MCF 10A (cell line): ENCODE measurements at places on chromosomes 6 and 20. TPM values are rescaled to one million over a fixed set of nuclear protein-coding genes. Genes with fewer than 3 reads are reported as not detected.
A peak's percentile ranks its signal among the peaks of the same experiment; 100 is the strongest.

The PGBD1 gene
- total RNA-seq, result 2.5 and 2.9 TPM in 2 replicates

The KHDC1 gene
- total RNA-seq, result 1.3 and 2.6 TPM in 2 replicates

The FOXS1 gene
- total RNA-seq, result not detected in 2 replicates

The MCM9 gene
- total RNA-seq, result 13.0 and 14.7 TPM in 2 replicates

The CFB gene
- 24.5 and 24.6 TPM in 2 replicates for total RNA-seq

The TBC1D32 gene
- 10.2 and 11.0 TPM in 2 replicates for total RNA-seq

The TNF gene
- total RNA-seq, result not detected in 2 replicates

DNA sequence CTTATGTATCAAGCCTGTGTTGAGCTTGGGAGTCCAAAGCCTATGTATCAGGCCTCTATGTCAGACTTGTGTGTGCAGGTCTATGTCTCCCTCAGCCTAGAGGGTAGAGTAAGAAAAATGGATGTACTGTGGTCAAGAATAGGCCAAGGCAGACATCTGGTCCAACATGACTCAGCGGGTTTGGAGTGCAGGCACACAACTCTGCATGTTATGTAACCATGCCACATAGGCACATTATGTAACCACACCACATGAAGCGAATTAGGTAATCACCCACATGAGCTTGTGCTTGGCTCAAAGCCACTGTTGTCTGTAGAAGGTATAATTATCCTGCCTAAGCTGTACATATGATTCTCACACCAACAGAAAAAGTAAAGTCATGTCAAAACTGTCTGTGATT is 1190.5 kb upstream of the EYS start:
- DNase-seq, result peak; percentile 93
- no peaks in the 10 kb centered on the region for H3K36me3 ChIP-seq
- no peak overlapping the region for H3K27ac ChIP-seq
- no peak overlapping the region for H3K4me3 ChIP-seq

- peaks cover 13% of the 10 kb centered on the region for H3K36me3 ChIP-seq
- no peaks in the 10 kb centered on the region for H3K27me3 ChIP-seq
- peak; percentile 75 for DNase-seq
- peak overlapping the region; percentile 80 for H3K27ac ChIP-seq
- H3K4me1 ChIP-seq, result peaks cover 31% of the 10 kb centered on the region
- peak overlapping the region; percentile 30 for H3K4me3 ChIP-seq
Observed at GRCh38 chr6:156949376-156949775, 172.2 kb downstream of the ARID1B start.

DNA sequence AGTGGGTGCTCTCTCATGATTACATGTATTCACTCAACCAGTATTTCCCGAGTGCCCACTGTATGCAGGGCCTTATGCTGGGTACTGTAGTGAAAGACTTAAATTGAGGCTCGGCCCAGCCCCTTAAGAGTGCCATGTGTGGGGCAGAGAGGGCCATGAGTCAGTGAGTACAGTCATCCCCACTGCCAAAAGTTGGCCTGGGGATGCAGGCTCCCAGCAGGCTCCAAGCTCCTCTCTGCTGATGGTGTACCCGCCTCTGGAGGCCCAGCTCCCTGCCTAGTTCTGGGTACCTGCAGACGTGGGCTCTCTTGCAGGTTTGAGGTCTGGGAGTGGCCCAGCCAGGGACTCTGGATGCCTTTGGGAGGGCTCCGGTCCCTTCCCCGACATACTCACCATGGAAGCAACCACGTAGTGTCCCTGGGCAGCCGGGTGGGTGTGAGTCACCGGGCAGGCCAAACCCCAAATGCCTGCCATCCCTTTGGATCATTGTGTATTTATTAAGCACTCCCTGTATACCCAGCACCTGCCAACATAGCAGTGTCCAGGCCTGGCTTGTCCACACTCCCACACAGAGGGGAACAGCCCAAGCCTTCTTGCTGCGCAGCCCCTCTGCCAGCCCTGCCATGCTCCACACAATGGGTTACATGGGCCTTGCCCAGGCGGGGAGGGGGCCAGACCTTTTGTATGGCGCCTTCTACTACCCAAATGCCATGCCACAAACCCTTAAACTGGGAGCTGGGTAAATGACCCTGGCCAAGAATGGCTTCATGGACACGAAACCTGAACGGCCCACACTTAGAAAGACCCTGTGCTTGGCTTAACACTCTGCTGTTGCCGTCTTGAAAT is 153.6 kb downstream of the VEGFA start:
- H3K36me3 ChIP-seq, result no peaks in the 10 kb centered on the region
- H3K4me3 ChIP-seq, result no peak overlapping the region
- peaks cover 31% of the 10 kb centered on the region for H3K4me1 ChIP-seq
- H3K27me3 ChIP-seq, result no peaks in the 10 kb centered on the region
- peak; percentile 90 for DNase-seq

DNA sequence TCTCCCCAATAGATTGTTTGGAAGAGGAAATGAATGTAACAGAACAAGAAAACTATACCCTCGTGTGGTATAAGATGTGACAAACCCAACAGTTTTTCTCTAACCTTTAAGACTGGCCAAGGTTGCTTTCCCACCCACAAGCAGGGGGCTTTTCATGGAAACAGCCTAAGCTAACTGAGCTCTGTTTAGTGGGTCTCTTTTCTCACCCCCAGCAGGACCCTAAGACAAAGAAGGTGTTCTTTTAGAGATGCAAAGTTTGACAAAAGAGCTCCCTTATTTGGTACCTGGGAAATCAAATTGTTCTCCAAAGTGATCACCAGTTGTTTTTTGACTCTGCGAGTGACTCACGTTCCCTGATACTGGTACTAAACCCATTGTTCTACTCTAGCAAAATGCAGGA is 59.1 kb downstream of the MBOAT1 start:
- H3K4me1 ChIP-seq, result no peaks in the 10 kb centered on the region
- no peaks in the 10 kb centered on the region for H3K27me3 ChIP-seq
- DNase-seq, result no peak
- H3K27ac ChIP-seq, result no peak overlapping the region

DNA sequence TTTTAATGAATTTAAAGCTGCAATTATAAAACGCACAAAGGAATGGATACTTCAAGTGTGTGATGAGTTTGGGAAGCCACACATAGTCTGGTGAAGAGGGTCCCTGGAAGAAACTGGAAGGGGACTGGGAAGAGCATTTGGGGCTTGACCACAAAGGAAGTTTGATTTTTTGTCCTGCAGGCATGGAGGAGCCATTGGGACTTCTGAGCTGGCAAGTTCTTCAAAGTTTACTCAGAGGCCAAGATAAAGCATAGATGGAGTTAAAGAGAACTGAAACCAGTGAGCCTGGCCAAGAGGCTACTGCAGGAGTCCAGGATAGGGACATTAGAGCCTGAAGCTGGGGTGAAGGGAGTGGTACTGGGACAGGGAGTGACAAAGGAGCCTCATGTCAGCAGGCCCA is 95.0 kb downstream of the AIG1 start:
- peaks cover 21% of the 10 kb centered on the region for H3K4me1 ChIP-seq
- H3K27me3 ChIP-seq, result no peaks in the 10 kb centered on the region
- no peak overlapping the region for H3K27ac ChIP-seq

DNA sequence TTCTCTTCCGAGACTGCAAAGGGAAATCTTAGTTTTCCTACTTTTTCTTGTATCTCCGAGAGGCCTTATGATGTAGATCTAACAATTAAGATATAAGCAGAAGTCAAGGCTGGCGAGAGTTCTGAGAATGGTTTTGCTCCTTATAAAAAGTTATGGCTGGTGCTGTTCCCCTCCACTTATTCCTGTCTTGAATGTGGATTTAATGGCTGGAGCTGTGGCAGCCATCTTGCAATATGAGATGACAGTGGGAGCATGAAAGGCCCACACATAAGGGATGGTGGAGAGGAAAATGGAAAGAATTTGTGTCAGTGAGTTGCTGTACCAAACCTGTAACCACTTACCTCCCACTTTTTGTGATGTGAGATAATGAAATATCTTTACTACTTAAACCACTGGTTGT is 124.6 kb upstream of the SLC22A23 start:
- H3K36me3 ChIP-seq, result no peaks in the 10 kb centered on the region
- no peaks in the 10 kb centered on the region for H3K27me3 ChIP-seq

GRCh38 chr20:10541668-10542411 is 106.7 kb downstream of the SLX4IP start:
- H3K27me3 ChIP-seq, result no peaks in the 10 kb centered on the region
- no peak overlapping the region for H3K4me3 ChIP-seq
- peak overlapping the region; percentile 94 for H3K27ac ChIP-seq
- no peak for DNase-seq
- peaks cover 14% of the 10 kb centered on the region for H3K36me3 ChIP-seq
- peaks cover 33% of the 10 kb centered on the region for H3K4me1 ChIP-seq

DNA sequence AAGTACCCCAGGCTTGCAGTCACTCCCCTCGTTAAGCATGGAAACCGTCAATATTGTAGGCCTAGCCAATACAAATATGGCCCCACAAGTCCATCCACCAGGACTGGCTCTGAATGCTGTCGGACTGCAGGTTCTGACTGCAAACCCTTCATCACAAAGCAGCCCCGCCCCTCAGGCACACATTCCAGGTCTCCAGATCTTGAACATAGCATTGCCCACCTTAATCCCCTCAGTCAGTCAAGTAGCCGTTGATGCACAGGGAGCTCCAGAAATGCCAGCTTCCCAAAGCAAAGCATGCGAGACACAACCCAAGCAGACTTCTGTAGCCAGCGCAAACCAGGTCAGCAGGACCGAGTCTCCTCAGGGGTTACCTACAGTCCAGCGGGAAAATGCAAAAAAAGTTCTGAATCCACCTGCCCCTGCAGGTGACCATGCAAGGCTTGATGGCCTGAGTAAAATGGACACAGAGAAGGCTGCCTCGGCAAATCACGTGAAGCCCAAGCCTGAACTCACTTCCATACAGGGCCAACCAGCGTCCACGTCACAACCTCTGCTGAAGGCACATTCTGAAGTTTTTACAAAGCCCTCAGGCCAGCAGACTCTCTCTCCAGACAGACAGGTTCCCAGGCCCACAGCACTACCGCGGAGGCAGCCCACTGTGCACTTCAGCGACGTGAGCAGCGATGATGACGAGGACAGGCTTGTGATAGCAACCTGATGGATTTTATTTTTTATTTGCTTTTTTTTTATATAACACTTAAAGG is 126.2 kb upstream of the EDN1 start:
- H3K4me1 ChIP-seq, result no peaks in the 10 kb centered on the region
- DNase-seq, result no peak
- H3K36me3 ChIP-seq, result peaks cover 29% of the 10 kb centered on the region
- no peak overlapping the region for H3K27ac ChIP-seq
- H3K27me3 ChIP-seq, result no peaks in the 10 kb centered on the region
- H3K4me3 ChIP-seq, result no peak overlapping the region

GRCh38 chr6:118740372-118740771 is 89.0 kb upstream of the CEP85L start:
- no peaks in the 10 kb centered on the region for H3K36me3 ChIP-seq
- no peak overlapping the region for H3K27ac ChIP-seq
- H3K4me3 ChIP-seq, result no peak overlapping the region
- peaks cover 5% of the 10 kb centered on the region for H3K4me1 ChIP-seq
- no peak for DNase-seq
- H3K27me3 ChIP-seq, result peaks cover 24% of the 10 kb centered on the region

DNA sequence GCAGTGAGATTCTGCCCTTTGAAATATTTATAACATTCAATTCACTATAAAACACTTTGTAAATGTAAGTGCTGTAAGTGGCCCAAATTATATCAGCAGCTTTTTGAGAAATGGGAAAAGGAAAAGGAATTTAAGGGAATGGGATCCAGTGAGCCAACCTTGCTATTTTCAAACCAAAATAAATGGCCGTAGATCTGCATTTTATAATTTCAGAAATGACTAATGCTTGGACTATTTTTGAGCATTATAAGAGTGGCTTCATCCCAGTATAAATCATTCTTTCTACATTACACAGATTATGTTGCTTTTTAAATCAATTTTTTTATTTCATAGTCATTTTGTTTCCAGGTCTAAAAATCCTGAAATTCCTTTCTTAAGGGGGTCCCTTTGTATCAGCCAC is 49.2 kb downstream of the ANKRD6 start:
- peaks cover 43% of the 10 kb centered on the region for H3K27me3 ChIP-seq
- no peaks in the 10 kb centered on the region for H3K36me3 ChIP-seq
- no peaks in the 10 kb centered on the region for H3K4me1 ChIP-seq
- no peak overlapping the region for H3K27ac ChIP-seq
- no peak overlapping the region for H3K4me3 ChIP-seq
- no peak for DNase-seq

GRCh38 chr6:122569230-122569771 is 40.9 kb upstream of the PKIB start:
- H3K27me3 ChIP-seq, result no peaks in the 10 kb centered on the region
- H3K27ac ChIP-seq, result no peak overlapping the region
- DNase-seq, result peak; percentile 30
- no peaks in the 10 kb centered on the region for H3K36me3 ChIP-seq
- H3K4me3 ChIP-seq, result no peak overlapping the region

DNA sequence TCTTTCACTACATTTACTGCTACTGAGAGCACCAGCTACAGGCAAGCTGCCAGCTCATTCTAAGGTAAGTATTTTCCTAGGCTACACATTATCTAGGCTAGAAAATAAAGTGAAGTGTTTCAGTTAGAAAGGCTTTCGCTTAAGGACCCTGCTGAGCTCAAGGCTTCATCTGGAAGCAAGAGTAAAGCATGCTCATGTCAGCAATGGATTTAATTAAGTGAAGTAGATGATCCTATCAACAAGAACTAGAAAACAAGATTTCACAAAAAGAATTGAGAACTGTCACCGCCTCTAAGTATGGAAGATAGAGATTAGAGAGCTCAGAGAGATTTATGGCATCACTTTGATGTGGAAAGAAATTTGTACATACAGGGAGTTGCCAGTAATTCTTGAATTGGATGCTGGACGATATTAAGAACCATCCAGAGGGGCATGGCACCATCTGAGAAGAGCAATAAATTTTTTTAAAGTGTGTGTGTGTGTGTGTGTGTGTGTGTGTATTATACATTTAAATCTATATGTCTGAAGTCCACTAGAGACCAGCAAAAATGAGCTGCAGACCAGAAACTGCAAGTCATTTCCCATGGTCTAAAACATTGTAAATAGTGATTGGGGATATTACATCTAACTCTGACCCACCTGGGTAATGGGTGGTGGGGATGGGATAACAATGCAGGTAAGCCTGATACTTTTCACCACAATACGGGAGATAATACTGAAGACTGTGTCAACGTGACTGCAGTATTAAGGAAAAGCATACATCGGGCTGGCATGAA is 105.2 kb upstream of the MAP7 start:
- no peak overlapping the region for H3K4me3 ChIP-seq
- DNase-seq, result no peak

GRCh38 chr20:6693178-6693807 is 74.2 kb upstream of the BMP2 start:
- DNase-seq, result no peak
- peaks cover 16% of the 10 kb centered on the region for H3K4me1 ChIP-seq
- H3K4me3 ChIP-seq, result no peak overlapping the region
- H3K36me3 ChIP-seq, result no peaks in the 10 kb centered on the region
- no peaks in the 10 kb centered on the region for H3K27me3 ChIP-seq

DNA sequence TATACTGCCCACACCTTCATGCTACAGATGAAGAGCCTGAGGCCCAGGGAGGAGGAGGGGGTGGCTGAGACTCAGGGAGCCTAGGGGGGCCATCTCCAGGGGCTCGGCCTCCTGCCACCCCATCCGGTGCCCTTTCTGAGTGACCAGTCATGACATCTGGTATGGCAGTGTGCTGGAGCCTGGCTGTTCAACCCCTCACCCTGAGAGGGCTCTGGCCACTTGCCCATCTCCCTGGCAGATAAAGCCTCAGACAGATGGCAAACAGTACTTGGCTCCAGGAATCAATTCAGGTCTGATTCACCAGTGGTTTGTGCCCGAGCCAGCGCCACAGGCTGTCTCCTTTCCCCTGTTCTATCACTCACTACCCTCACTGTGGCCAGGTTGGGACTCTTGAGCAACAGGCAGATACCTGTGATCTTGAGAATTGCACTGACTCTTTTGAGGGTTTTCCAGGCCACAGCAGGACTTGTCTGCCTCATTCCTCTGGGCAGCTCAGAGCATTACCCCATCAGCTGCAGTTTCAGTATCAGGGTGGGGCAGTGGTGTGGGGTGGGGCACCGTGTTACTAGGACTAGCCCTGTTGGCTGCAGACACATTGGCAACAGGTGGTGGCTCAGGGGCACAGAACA is 22.8 kb downstream of the SRSF3 start:
- peak; percentile 99 for DNase-seq
- peaks cover 15% of the 10 kb centered on the region for H3K4me1 ChIP-seq
- H3K27me3 ChIP-seq, result no peaks in the 10 kb centered on the region
- H3K4me3 ChIP-seq, result no peak overlapping the region
- peaks cover 22% of the 10 kb centered on the region for H3K36me3 ChIP-seq
